ENCODE measurements at places on chromosomes 13 and 19.

GRCh38 chr19:8488365-8488764, 14.1 kb downstream of the PRAM1 start:
- DNase-seq = no peak

GRCh38 chr19:39417463-39418181, 5.2 kb downstream of the PLEKHG2 start:
- no peak for DNase-seq

- DNase-seq = no peak
Observed at GRCh38 chr13:40381935-40382764, 284.3 kb downstream of the FOXO1 start.

DNA sequence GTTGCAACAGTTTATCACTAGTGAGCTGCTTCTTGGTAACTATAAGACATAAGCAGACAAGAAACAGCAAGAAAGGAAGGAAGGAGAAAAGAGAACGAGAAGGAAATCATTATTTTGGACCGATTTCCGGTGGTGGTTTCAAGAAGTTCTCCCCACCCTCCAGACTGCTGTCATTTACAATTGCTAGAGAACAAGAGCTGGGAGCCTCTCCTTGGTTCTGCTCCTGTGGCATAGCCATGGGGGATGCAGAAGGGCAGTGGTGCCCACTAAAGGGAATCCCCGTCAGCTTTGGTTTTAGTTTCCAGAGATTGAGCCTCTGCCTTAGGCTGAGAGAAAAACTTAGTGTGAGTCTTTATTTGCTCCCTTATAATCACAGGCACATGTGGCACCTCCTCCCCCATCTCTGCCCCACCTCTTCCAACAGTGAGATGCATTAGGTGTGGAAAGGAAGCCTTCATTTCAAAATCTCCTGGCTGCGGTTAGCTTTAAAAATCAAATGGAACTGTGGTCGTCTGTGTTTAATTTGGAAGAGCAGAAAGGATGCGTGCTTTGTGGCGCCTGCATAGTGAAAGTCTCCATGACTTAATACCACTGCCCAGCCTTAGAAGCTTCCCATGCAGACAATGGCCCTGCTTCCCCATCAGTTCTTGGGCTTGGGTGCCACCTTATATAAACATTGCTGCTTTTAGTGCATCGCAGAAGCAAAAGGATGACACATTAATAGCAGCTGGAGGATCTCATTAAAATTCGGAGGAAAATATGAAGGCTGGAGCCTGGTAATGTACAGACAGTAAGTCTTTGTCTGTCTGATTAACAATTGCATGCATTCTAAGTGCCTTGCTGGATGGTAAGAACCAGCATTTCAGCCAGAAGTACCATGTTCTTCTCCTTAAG, 25.0 kb downstream of the LRCH1 start:
- no peak for DNase-seq

GRCh38 chr19:7729831-7730285, 2.1 kb downstream of the CLEC4G start:
- no peak for DNase-seq

DNA sequence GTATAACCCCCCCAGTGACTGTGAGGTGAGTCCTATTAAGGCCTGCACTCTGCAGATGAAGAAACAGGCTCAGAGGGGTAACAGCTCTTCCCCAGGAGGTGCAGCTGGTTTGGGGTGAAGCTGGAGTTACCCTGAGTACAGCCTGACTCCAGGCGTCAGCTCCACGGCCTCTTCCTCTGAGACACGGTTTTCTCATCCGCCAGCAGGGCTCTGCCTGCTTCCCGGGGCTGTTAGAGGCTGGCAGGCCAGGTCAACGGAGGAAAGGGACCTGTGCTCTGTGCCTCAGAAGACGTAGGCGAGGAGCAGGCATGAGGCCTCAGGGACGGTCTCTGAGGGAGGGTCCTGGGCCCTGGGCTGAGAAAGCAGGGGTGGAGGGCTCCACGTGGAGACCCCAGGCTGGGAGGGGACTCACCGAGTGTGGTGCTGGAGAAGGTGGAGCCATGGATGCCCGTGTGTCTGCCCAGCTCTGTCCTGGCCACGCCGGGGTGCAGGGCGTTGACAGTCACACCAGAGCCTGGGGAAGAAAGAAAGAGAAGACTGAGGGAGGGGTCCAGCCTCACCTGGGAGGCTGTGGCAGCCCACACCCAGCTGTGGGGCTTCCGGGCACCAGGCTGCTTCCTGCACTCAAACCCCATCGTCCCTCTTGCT, 9.0 kb upstream of the GP6 start:
- no peak for DNase-seq

GRCh38 chr19:14530005-14530348, 583 bp downstream of the TECR start:
- DNase-seq = no peak

Data from cerebellar nuclear complex (tissue), 1 donor.